ENCODE measurements at places on chromosomes 13 and 19.

DNA sequence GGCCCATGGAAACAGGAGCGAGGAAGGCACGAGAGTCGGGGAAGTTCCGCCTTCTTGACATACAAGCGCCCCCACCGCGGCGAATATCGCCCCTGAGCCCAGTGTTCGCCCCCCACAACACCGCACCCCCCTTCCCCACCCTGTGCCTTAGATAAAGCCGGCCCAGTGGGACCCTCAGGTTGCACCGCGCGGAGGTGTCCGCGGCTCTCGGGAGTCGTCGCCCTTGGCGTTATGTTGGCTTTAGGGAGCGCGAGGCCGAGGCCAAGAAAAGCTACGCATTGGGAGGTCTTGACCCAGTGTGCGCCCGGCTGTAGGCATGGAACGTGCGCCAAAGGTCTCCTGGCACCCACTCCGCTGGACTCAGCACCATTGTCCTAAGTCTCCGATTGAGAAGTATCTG lies 603 bp upstream of the ZNF132 start:
- H3K27me3 ChIP-seq = peaks cover 3% of the 10 kb centered on the region
- H3K36me3 ChIP-seq = peaks cover 43% of the 10 kb centered on the region
- peak overlapping the region; percentile 96 for H3K27ac ChIP-seq
- DNase-seq = no peak
- H3K4me3 ChIP-seq = peak overlapping the region; percentile 96

- peaks cover 7% of the 10 kb centered on the region for H3K27me3 ChIP-seq
- H3K4me3 ChIP-seq = no peak overlapping the region
- no peak for DNase-seq
These were observed 73.9 kb downstream of the WTIP start for GRCh38 chr19:34555447-34555846.

GRCh38 chr13:98803111-98803561 lies 50.7 kb upstream of the SLC15A1 start:
- H3K4me1 ChIP-seq = no peaks in the 10 kb centered on the region
- peaks cover 50% of the 10 kb centered on the region for H3K36me3 ChIP-seq
- H3K27ac ChIP-seq = no peak overlapping the region
- no peak for DNase-seq
- no peaks in the 10 kb centered on the region for H3K27me3 ChIP-seq
- no peak overlapping the region for H3K4me3 ChIP-seq

DNA sequence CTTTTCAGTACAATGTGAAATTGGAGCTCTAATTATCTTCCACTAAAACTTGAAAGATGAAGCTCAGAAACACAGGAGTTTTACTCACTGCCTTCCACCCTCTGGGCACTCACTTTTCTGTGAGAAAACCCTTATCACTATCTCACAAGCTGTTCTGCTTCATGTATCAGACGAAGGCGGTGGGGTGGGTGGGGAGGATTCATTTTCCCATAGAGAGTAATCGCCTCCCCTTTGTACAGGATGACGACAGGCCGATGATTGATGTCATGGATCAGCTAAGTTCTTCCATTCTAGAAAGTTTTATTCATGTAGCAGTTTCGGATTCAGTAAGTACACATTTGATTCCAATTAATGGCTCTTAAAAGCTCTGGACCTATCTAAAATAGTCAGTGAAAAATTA lies 139.9 kb downstream of the ZAR1L start:
- H3K27ac ChIP-seq = no peak overlapping the region
- DNase-seq = no peak
- no peaks in the 10 kb centered on the region for H3K36me3 ChIP-seq

- H3K27ac ChIP-seq = no peak overlapping the region
- H3K4me3 ChIP-seq = no peak overlapping the region
- no peaks in the 10 kb centered on the region for H3K27me3 ChIP-seq
- H3K4me1 ChIP-seq = no peaks in the 10 kb centered on the region
- DNase-seq = no peak
These were observed 434.3 kb downstream of the EFNB2 start for GRCh38 chr13:106101201-106101600.

Data from activated naive CD4-positive, alpha-beta T cell treated with anti-CD3 and anti-CD28 coated beads, Interleukin-2, amount 10 ng/mL, durations not matched to agents 7 days and 5 days (primary cell).